ENCODE measurements at places on chromosomes 6 and 20. TPM values are rescaled to one million over a fixed set of nuclear protein-coding genes. Genes with fewer than 3 reads are reported as not detected.

Gene AKAP12
- total RNA-seq: 2.9 TPM

Gene BTNL2
- not detected for total RNA-seq

Gene HFE
- total RNA-seq: 13.6 TPM

GRCh38 chr6:167995731-167996151 is 1.7 kb upstream of the KIF25 start:
- DNase-seq: no peak

- no peak for DNase-seq
Observed at GRCh38 chr20:38296433-38296832, 7.5 kb upstream of the BPI start.

DNA sequence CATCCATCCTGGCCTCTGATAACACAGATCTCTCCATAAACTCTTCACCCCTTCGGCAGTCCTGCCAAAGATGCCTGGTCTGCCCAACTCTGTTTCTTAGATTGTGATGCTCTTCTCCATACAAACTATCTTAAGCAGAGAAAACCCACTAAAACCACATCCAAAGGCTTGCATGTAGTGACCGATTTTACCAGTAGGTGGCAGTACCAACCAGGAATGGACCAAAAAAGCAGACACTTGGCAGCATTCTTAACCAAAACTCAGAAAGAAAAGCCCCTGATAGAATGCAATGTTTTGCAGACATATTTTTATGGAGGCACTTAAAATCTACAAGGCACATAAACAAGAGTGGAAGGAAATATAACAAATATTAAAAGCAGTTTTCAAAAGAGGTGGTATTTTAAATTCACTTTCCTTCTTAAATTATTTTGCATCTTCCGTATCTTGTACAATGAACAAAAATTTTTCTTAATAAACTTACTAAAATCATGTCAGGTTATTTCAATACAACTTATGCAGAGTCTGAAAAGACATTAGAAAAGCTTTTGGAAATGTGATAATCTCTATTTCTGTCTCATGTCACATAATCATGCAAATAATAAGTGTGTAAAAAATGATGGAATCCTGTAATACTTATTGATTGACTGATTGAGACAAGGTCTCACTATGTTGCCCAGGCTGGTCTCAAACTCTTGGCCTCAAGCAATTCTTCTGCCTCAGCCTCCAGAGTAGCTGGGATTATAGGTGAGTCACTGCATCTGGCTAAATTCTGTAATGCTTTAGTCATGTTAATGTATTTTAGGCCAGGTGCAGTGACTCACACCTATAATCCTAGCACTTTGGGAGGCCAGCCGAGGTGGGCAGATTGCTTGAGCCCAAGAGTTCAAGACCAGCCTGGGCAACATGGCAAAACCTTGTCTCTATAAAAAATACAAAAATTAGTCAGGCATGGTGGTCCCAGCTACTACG is 29.4 kb downstream of the LRP11 start:
- DNase-seq: peak; percentile 62

DNA sequence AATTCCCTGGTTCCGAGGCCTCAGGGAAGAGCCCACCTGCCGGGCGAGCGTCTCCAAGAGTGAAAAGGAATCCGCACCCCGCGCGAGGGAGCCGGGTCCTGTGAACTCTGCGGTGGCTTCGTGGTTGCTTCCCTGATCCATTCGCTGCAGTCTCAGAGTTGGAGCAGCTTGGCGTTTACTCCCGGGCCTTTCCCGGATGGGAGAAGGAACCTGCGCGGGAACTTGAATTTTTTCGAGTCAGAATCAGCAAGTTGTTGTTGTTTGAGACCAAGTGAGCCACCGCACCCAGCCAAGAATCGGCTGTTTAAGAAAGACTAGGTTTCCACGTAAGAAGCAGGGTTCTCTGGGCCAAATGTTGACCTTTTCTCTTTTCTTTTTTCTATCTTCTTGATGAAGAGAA is 12.9 kb downstream of the PRSS16 start:
- no peak for DNase-seq

All from HFFc6 (cell line).